LHCN-M2 (cell line): ENCODE measurements at places on chromosomes 3 and 15. TPM values are rescaled to one million over a fixed set of nuclear protein-coding genes. Genes with fewer than 3 reads are reported as not detected.
A peak's percentile ranks its signal among the peaks of the same experiment; 100 is the strongest.

The SLC2A2 gene
- total RNA-seq = not detected in 2 replicates

The KNL1 gene
- 63.7 and 65.0 TPM in 2 replicates for total RNA-seq

The CERS3 gene
- total RNA-seq = not detected in 2 replicates

DNA sequence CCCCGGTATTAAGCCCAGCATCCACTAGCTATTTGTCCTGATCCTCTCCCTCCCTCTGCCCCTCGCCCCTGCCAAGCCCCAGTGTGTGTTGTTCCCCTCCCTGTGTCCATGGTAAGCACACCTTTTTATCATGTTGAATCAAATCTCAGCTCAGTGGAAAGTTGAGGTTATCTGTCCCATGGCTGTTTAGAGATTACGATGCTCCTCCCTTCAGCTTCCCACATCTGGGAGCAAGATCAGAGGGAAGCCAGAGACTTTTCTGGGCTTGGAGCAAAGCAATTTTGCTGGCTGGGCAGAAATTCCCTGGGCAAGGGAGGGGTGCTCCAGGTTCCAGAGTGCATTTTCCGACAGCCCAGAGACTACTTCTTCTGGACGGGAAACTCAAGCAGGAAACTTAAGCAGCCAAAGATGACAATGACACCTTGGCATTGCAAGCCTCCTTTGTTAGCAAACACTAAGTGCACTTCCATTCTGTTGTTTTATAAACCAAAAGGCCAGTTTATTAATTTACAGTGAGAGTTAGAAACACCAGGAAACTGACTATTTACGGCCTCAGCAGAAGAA lies 104.5 kb downstream of the MESD start:
- DNase-seq = no peak

DNA sequence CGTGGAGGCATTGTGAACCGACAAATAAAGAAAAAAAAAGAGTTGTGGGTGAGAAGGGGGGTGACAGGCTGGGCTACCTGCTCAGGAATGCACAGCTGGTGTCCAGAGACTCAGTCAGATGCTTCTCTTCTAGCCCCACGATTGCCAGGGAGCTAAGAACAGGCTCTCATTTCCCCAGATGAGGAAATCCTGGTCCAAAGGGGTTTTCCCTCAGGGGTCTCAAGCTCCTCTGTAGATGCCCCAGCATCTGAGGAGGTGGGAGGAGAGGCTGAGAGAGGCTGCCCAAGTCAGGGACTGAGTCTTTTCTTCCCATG lies 35.5 kb downstream of the BNC1 start:
- no peak for DNase-seq

- DNase-seq = peak; percentile 17
Observed at GRCh38 chr3:101862416-101863165, 13.3 kb downstream of the NFKBIZ start.

- DNase-seq = no peak
Observed at GRCh38 chr15:68694111-68694510, 115.3 kb downstream of the CORO2B start.

DNA sequence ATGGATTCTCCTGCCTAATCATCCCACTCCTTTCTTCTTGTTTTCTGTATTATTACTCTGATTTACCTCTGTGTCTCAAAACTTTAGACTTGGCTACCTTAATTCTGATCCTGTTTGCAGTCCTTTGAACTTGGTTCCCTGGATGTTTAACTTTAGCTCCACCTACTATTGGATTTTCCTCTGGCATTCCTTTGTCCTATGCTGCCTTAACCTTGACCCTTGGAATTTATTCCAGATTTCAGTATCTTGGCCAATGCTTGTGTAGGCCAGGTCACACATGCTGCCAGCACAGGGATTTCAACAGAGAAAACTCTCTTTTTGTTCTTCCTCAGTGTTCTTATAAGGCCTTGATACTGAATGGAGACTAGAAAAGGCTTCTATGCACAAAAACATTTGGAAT lies 65.0 kb upstream of the DNAJC19 start:
- no peak for DNase-seq

DNA sequence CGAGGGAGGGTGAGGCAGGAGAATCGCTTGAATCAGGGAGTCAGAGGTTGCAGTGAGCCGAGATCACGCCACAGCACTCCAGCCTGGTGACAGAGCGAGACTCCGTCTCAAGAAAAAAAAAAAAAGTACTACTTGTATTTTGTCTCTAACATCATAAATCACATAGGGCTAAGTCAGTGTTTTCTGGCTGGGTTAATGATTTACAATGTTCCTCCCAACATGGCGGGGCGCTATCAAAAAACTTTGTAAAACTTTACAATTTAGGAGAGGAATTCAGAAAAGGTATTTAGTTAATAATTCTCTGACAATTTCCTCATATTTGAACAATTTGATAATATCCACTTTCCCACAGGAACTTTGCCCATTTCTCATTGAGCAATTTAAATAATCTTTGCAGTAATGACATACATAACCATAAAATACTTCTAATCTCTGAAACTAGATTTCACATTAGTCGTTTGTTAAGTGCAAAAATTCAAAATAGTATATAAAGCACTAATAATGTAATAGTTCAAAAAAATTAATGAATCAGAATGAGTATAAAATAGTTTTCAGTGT lies 26.6 kb upstream of the B3GNT5 start:
- DNase-seq = no peak

- peak; percentile 37 for DNase-seq
Observed at GRCh38 chr3:130662501-130662996, 84.1 kb downstream of the PIK3R4 start.

- no peak for DNase-seq
Observed at GRCh38 chr15:94785091-94785490, 553.7 kb downstream of the MCTP2 start.

GRCh38 chr3:150308037-150308319 lies 100.1 kb upstream of the TSC22D2 start:
- no peak for DNase-seq

GRCh38 chr15:88193415-88193814 lies 63.1 kb downstream of the NTRK3 start:
- no peak for DNase-seq

GRCh38 chr3:71510510-71510909 lies 73.0 kb downstream of the FOXP1 start:
- peak; percentile 41 for DNase-seq

DNA sequence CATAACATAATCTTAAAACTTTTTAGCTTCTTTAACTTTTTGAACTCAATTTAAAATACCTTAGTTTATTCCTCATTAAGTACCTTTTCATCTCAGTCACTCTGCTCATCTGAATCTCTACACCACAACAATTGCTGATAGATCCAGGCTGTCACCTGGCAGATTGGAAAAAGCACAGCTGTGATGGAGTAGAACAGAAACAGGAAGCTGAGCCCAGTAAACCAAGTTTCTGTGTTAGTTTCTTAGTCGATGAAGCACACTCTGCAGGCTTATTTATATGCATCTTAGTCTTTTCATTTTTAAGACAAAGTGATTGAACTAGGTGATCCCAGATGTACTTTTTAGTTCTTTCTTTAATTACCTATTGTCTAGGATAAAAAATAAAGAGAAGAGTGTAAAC lies 1398.0 kb upstream of the ALCAM start:
- DNase-seq = no peak

GRCh38 chr15:79629687-79630086 lies 197.6 kb downstream of the MINAR1 start:
- peak; percentile 51 for DNase-seq

DNA sequence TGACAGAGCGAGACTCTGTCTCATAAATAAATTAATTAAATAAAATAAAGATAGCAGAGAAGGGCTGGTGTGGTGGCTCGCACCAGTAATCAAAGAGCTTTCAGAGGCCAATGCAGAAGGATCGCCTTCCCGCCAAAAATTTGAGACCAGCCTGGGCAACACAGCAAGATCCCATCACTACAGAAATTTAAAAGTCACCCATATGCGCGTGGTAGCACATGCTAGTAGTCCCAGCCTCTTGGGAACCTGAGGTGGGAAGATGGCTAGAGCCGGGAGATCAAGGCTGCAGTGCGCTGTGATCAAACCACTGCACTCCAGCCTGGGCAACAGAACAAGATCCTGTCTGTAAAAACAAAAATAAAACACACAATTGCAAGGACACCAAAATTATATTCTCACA lies 9.6 kb downstream of the SMARCC1 start:
- no peak for DNase-seq

DNA sequence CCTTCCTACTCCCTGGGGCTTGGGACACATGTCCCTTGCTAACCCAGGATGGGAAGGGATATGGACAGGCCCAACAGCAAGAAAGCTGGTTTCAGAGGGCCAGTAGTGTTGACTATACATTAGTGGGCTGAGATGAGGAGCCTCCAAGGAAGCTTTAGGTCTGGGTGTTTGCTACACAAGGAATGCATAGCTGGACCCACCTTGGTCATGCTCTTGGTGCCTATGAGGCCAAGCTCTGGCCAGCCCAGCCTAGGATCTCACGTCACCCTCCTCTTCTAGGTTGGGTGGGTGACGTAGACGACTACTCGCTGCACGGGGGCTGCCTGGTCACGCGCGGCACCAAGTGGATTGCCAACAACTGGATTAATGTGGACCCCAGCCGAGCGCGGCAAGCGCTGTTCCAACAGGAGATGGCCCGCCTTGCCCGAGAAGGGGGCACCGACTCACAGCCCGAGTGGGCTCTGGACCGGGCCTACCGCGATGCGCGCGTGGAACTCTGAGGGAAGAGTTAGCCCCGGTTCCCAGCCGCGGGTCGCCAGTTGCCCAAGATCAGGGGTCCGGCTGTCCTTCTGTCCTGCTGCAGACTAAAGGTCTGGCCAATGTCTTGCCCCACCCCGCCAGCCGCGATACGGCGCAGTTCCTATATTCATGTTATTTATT lies 653 bp upstream of the WDR6 start:
- no peak for DNase-seq

GRCh38 chr15:57720867-57721266 lies 14.4 kb downstream of the POLR2M start:
- DNase-seq = peak; percentile 29

DNA sequence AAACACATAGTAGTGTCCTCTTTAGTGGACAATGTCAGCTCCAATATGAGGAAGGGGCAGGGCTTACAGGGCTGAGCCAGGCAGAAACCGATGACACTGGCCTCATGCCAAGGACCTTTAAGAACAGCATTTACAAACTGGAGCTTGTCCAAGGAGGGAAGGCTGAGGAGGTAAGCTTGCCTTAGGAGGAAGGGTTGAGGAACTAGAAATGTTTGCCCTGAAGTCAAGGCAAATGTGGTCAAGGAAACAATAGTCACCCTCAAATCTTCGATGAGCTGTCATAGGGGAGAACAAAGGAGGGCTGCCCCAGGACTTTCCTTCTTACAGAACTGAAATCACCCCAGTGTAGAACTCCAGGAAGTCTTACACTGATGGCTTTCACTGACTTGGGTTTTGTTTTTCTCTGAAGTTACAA lies 136.4 kb downstream of the LIPC start:
- DNase-seq = no peak

- DNase-seq = no peak
Observed at GRCh38 chr3:195768414-195768813, 43.3 kb downstream of the MUC4 start.

DNA sequence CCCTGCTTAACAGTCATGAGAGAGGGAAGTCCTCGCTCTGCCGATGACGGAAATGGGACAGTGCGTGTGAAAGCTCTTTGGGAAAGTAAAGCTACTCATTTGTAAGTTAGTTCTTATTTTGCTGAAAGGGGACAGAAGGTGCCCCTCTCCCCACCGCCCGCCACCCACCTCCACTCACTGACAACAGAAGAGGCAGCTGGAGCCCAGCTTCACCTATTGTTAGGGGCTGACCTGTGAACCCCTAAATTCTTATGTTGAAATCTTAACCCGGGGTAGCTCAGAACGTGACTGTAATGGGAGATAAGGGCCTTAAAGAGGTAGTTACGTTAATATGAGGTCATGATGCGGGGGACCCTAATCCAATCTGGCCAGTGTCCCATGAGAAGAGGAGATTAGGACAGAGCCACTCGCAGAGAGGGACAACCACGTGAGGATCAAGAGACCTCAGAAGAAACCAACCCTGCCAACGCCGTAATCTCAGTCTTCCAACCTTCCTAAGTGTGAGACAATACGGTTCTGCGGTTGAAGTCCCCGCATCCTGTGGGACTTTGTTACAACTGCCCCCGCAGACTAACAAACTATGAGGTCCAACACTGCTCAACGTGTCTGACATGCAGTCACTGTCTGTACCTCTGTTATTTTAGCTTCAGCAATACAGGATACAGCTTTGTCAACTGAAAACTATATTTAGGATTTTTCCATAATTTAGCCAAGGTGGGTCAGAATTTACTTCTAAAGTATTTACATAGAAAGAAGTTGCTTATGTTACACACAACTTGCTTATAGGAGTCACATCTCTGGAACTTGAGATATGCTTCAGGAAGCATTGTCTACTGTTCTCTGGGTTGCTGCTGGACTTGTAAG lies 51.7 kb downstream of the PCSK6 start:
- DNase-seq = no peak

- DNase-seq = no peak
Observed at GRCh38 chr3:57135964-57136719, 29.0 kb downstream of the IL17RD start.

GRCh38 chr3:163622384-163622783 lies 1455.9 kb downstream of the SI start:
- peak; percentile 49 for DNase-seq

DNA sequence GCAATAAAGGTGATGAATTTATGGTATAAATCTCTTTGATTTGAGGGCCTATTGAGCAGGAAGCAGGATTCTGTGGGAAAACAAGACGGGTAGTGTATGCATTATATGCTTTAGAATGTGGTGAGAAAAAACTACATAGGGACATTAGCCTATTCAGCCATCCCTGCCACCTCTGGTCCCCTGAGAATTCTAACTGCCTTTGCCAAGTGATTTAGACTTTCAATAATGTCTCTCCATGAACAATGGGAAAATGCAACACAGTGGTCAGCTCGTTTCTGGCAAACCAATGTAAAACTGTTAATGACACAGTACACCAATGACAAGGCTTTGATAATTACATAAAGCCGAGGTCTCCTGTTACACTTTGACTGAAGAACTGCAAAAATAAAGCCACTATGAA lies 314.7 kb upstream of the CNTN4 start:
- no peak for DNase-seq

DNA sequence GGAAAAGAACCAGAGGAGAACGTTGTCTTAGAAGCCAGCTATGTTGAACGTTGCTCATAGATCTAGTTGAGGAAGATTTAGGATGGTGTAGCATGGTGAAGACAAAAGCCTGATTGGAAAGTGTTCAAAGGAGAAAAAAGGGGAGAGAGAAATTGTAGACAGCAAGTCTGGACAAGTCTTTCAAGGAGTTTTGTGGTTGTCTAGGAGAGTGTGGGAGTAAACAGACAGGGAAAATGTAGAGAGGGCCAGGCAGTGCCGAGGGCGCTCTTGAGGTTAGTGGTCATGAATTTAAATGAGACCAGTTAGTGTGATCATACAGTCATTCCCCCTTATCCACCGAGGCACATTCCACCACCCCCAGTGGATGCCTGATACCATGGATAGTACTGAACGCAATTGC lies 167.5 kb upstream of the IL12A start:
- DNase-seq = peak; percentile 35

- peak; percentile 24 for DNase-seq
Observed at GRCh38 chr3:48186631-48187300, 1.5 kb downstream of the CDC25A start.

- DNase-seq = peak; percentile 75
Observed at GRCh38 chr3:107221856-107222255, 155.4 kb upstream of the CCDC54 start.
